ENCODE measurements at places on chromosomes 4 and X.

- no peak for DNase-seq
Measured at GRCh38 chr4:126306152-126306869, 991.6 kb downstream of the FAT4 start.

GRCh38 chr4:41400296-41400695 lies 137.7 kb upstream of the LIMCH1 start:
- DNase-seq: no peak

DNA sequence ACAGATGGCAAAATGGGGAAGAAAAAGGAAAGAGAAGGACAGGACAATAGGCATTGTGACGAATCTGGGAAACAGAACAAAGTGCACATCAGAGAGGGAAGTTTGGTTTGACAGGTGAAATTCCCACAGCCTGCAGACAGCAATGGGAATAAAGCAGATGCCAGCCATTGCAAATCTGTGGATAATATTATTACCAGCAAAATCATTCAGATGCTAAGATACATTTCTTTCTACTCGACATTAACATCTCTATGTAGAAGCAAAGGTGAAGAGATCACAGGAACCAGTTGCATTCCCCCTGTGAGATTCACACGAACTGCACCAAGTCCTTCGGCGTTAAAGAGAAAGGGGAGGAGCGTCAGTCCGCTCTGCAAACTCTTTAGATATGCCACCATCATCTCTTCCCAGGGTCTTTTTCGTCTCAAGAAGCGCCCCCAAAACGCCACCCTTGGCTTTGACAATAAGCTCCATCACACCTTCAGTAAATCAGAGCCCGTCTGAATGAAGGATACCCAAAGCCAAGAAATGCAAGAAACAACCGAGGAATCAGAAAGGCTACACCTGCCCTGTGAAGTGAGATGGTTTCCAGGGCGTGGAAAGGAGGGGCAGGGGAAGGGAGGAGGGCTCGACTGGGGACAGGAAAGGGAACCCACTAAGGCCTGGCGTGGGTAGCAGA lies 1.9 kb downstream of the NEUROG2 start:
- DNase-seq: no peak

GRCh38 chrX:38982843-38983242 lies 181.6 kb downstream of the MID1IP1 start:
- DNase-seq: no peak

GRCh38 chrX:97895751-97896150 lies 1012.0 kb downstream of the RPA4 start:
- DNase-seq: no peak

All from CD4-positive, alpha-beta T cell (primary cell).